ENCODE measurements at places on chromosomes 2 and 18. TPM values are rescaled to one million over a fixed set of nuclear protein-coding genes. Genes with fewer than 3 reads are reported as not detected.

The PAX8 gene
- total RNA-seq: 0.86 TPM

The SCN3A gene
- total RNA-seq: 0.54 TPM

The DOCK10 gene
- 3.9 TPM for total RNA-seq

The OTOS gene
- not detected for total RNA-seq

The WDR75 gene
- total RNA-seq: 44.6 TPM

The FKBP7 gene
- total RNA-seq: 48.2 TPM

The MAL gene
- not detected for total RNA-seq

The TNS1 gene
- 102 TPM for total RNA-seq

The CFAP221 gene
- 12.2 TPM for total RNA-seq

The CSRNP3 gene
- 0.13 TPM for total RNA-seq

The SH3RF3 gene
- total RNA-seq: 10.8 TPM

The PLCL1 gene
- 0.39 TPM for total RNA-seq

The ATP8B1 gene
- total RNA-seq: 40.2 TPM

The BBS5 gene
- total RNA-seq: 9.0 TPM

The AGXT gene
- not detected for total RNA-seq

The MDH1 gene
- 151 TPM for total RNA-seq

The ADD2 gene
- total RNA-seq: under 0.01 TPM

The LYG2 gene
- total RNA-seq: not detected

The KCNE4 gene
- total RNA-seq: 63.8 TPM

All from articular chondrocyte of knee joint (primary cell).